Stimulated activated CD4-positive, alpha-beta T cell treated with anti-CD3 and anti-CD28 coated beads, Interleukin-1b, Interleukin-23, amount 100 ng/mL, for 1 hour (primary cell): ENCODE measurements at places on chromosomes 7 and 10.

- no peak for DNase-seq
Measured at GRCh38 chr10:44873160-44873559, 38.0 kb upstream of the TMEM72 start.

DNA sequence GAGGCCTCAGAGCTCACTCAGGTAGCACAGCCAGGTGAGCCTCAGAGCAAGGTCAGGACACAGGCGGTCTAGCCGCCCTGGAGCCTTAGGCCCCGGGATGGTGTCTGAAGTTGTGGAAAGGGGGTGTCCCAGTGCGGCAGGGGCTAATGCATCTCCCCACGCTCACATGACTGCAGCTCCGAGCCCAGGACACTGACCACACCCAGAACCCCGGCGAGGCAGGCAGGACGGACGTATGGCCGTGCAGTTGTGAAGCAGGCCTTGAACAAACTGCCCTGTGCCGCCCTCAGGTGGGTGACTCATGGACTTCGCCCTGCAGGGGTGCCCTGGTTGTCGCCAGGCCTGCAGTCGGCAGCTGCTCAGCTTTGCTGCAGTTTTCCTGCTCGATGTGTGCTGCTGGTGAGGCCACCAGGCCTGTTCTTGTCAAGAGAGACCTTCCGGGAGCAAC, 5.0 kb upstream of the PRKAR1B start:
- DNase-seq, result no peak

GRCh38 chr10:5546891-5547680, 22.3 kb downstream of the CALML3 start:
- DNase-seq, result no peak

DNA sequence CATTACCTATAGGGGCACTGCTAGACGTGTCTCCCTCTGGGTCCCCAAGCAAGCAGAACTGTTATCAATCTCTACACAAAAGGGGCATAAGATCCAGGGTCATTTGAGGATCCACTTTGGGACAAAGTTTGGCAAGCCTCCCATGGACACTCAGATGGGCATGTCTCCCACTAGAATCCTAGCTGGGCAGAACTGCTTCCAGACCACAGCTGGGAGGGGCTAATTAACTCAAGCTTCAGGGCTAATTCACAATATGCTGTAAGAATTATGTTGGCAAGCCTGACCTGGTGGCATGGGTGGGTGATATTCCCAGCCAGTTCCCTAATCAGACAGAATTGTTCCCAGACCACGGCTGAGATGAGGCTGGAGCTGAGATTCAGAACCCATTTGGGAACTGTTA, 738.4 kb upstream of the FZD8 start:
- no peak for DNase-seq

DNA sequence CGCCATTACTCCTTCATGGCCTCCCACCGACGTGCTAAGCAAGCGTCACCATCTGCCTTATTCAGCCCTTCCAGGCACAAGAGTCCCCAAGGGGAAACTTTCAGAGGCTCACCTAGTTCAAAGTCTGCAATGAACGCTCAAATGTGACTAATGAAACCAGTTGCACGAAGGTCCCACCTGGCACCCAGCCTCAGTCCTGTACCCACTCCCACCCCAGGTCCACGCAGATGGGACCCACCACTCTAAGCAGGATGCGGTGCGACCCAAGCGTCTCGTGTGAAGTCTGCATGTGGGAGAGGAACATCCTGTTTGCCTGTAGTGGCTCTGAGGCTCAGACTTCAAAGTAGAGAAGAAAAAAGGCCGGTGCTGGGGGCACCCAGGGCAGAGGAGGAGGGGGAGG, 40.3 kb downstream of the RGS10 start:
- DNase-seq, result peak; percentile 38

- DNase-seq, result no peak
Measured at GRCh38 chr10:50851884-50852671, 33.3 kb downstream of the A1CF start.

- no peak for DNase-seq
Measured at GRCh38 chr10:45566415-45566814, 106.2 kb downstream of the ZFAND4 start.

DNA sequence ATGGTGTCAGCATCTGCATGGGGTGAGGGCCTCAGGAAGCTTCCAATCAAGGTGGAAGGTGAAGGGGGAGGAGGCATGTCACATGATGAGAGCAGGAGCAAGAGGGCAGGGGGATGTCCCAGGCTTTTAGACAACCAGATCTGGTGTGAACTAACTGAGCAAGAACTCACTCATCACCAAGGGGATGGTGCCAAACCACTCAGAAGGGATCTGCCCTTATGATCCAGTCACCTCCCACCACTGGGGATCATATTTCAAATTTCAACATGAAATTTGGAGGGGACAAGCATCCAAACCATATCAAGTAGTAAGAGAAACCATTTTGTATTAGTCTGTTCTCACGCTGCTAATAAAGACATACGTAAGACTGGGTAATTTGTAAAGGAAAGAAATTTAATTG, 33.6 kb downstream of the THNSL1 start:
- no peak for DNase-seq

DNA sequence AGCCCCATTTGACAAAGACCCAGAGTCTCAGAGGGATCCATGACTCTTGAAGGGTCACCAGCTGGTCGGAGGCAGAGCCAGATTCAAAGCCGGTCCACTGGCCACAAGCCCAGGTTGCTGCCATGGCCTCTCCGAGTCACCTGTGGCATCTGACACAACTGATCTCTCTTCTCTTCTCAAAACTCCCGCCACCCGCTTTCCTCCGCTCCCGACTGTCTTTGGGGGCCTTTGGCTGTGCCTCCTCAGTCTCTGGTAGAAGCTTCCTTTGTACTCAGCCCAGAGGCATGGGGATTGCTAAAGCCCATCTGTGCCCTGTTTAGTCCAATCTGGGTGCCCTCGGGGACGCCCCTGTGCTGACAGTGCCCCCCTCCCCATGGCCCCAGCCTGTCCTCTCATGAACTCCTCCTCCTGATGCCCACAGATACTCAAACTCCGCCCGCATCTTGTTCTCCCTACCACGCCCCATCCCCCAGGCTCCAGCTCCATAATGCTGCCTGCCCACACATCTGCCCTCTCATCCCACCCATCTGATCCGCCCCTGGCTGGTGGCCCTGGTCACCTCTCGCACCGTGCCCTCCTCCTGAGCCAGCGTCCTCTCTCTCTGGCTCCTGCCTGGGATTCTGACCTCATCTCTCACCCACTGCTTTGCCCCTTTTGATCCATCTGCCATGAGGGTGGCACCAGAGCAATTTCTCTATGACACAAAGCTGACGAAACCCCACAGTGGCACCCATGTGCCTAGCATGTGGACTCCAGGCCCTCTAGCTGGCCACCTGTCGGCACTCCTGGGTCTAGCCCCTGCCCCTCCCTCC, 150.6 kb downstream of the SLIT1 start:
- no peak for DNase-seq
